ENCODE measurements at places on chromosomes 7 and 10. TPM values are rescaled to one million over a fixed set of nuclear protein-coding genes. Genes with fewer than 3 reads are reported as not detected.

Gene FKBP6
- not detected for total RNA-seq

Gene PCLO
- total RNA-seq = 34.6 TPM

Gene ZNF425
- total RNA-seq = 6.7 TPM

Gene THSD7A
- total RNA-seq = 46.4 TPM

Gene CCDC136
- total RNA-seq = 60.3 TPM

Gene TRIL
- 19.8 TPM for total RNA-seq

Gene WNT2
- total RNA-seq = 2.6 TPM

Gene PILRA
- 1.8 TPM for total RNA-seq

Gene GHRHR
- total RNA-seq = not detected

Gene TMEM176A
- 15.6 TPM for total RNA-seq

Gene SDK1
- 17.0 TPM for total RNA-seq

Gene FBXL13
- total RNA-seq = 10.0 TPM

Gene SPDYE6
- total RNA-seq = not detected

Gene CABCOCO1
- 2.5 TPM for total RNA-seq

Gene JCAD
- total RNA-seq = 58.3 TPM

Gene DOCK4
- 85.9 TPM for total RNA-seq

Gene PIP
- total RNA-seq = not detected

Gene CNPY1
- not detected for total RNA-seq

Gene FAM221A
- 21.3 TPM for total RNA-seq

Gene CCL26
- 2.6 TPM for total RNA-seq

Gene MMD2
- 5.7 TPM for total RNA-seq

Gene AOC1
- not detected for total RNA-seq

Gene FAM3C
- 98.3 TPM for total RNA-seq

Gene TMEM176B
- 30.5 TPM for total RNA-seq

Gene HOXA13
- 0.11 TPM for total RNA-seq

Data from camera-type eye (tissue), 1 donor.